ENCODE measurements at places on chromosomes 2 and 18.

DNA sequence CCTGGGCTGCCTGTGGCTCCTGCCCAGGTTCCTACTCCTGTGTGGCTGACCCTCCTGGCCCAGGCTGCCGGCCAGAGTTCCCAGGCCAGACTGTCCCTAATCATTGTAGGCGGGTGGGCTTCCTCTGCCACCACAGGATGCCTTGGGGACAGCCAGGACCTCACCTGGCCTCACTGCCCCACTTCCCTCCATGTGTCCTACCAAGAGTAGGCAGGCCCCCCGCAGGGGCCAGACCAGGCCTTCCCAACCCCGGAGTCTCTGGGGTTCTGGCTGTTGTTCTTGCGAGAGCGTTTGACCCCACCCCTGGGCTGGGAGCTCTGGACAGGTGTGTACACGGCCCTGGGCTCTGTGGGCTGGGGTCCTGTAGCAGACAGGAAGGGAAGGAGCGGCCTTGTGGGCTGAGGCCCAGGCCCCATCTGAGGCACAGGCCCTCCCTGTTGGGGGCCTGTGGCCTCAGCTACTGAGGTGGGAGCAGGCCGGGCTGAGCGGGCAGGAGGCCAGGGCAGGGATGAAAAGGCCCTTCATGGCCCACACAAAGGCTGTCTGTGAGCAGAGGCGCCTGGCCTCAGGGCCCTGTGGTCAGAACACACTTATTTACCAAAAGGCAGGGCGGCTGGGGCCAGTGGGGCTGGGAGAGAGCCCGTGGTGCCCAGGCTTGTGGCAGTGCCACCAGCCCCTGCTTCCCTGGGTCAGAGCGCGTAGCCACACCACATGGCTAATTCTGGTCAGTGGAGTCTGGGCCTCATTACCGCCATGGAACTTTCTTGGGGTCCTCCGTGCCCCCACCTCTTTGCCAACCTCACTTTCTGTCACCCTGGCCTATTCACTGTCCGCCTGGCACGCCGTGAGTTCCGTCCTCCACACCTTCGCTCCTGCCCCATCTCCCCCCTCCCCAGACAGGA lies 2.0 kb downstream of the SNORC start:
- DNase-seq = no peak

GRCh38 chr2:75538521-75539490 lies 21.9 kb downstream of the EVA1A start:
- DNase-seq = no peak

GRCh38 chr2:238528953-238529781 lies 102.4 kb downstream of the ASB1 start:
- DNase-seq = no peak

DNA sequence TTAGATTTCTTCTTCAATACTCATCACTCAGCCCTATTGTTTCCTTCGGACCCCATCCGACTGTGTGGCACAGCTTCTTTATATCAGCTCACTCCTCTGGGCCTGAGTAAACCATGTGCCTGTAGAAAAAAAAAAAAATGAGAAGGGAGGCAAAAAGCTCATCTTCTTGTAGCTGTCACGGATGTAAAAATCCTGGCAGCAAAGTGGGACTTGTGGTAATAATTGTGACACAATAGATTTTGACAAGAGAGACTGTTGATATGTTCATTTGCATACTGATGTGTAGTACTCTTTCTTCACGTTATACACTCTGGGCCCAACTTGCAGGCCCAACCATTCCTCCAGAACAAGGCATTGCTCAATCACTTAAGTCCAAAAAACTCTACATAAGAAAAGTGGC lies 270.0 kb upstream of the SMIM21 start:
- DNase-seq = no peak

GRCh38 chr2:165757906-165758675 lies 36.0 kb downstream of the GALNT3 start:
- no peak for DNase-seq
